ENCODE measurements at places on chromosomes 1 and 21.

- no peak for DNase-seq
Measured at GRCh38 chr1:162421258-162422164, 9.6 kb upstream of the SH2D1B start.

DNA sequence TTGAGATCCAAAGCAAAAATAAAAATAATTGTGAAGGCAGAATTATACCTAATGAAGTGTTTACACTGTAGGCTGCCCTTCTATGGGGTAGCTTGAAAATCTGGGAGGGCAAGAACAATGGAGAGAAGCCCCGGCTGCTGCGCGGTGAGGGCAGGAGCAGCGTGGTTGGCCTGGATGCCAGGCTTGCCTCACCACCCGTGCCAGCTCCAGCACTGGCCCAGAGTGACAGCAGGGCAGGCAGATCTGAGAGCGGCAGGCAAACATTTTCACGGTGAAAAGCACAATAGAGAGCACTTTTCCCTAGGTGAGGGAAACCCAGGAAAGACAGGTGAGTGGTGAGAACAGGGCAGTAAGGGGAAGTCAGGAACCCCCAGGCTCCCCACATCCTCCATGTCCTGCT is 1.4 kb downstream of the PROK1 start:
- DNase-seq: peak; percentile 62

- no peak for DNase-seq
Measured at GRCh38 chr1:228837817-228838716, 102.8 kb downstream of the RHOU start.

DNA sequence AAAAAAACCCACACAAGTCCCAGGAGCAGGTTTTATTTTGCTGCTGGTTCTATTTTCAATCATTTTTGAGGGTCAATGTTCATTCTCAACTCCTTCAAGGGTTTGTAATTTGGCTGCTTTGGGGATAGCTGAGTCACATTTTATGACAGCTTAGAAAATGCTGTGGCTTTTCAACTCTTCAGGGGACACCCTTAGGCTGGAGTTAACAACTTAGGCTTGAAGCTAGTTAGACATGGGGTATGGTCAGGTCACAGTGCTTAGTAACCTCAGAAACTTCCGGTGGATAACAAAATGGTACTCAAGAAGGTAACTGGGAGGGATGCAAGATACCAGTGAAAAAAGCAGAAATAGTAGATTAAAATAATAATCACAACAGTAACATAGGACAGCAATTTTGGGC is 308.8 kb downstream of the HHIPL2 start:
- no peak for DNase-seq

DNA sequence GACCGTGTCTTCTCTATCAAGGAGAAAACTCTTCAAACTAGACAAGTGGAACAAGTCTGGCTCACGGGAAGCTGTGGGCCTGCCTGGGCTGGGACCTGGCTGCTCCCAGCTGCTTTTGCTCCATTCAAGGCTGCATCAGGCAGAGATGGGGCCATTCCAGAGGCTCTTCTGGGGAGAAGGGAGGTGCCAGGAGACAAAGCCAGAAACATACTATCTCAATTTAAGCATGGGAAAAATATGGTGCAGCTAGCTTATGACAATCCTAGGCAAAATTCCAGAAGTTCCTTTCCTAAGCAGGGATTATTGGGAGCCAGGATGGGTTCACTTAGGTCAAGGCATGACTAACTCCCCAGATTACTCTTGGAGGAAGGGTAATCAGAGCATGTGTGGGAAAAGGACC is 90.8 kb upstream of the SLC2A1 start:
- no peak for DNase-seq

DNA sequence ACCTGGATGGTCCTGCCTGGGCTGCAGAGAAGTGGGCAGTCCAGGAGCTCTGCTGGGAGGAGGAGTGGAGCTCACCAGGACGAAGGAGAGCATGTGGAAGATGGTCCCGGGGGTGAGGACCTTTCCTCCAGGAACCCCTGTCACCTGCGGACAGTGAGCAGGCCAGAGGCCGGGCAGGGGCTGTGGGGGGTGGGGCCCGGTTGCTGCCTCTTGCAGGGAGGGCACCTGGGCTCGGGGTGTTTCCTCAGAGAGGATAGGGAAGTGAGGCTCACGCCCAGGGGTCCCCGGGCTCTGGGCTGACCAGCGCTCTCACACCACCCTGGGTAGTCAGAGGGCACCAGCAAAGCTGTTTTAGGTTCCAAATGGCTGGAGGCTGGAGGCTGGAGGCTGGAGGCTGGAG is 22.7 kb upstream of the PEX10 start:
- no peak for DNase-seq

GRCh38 chr1:209238356-209238755 is 345.2 kb upstream of the CAMK1G start:
- DNase-seq: no peak

DNA sequence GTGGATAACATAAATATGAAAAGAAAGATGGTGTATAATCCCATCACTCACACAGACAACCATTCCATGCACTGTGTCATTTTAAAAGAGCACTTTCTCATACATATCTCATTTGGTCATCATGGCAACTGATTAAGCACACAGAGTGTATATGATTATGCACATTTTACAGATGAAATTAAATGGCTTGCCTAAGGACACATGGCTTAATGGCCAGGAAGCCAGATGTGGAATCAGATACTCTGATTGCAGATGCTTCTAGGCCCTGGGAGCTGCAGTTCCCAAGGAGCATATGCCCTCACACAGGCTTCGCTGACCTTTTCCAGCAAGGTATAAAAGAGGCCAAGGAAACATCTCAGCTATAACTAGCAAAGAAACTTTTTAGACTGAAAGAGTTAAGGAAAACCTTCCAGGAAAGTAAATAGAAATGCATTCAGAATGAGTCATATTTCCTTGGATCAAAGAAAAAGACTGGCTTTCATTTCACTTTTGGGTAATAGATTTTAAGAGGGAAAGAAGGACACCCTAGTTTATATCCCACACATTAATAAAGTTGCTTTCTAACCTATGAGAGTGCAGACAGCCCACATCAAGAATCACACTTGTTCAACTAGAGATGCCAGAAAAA is 19.6 kb upstream of the FAM89A start:
- DNase-seq: no peak

GRCh38 chr1:202315576-202316168 is 26.1 kb downstream of the UBE2T start:
- peak; percentile 85 for DNase-seq
